ENCODE measurements at places on chromosomes 2 and 18. TPM values are rescaled to one million over a fixed set of nuclear protein-coding genes. Genes with fewer than 3 reads are reported as not detected.
A peak's percentile ranks its signal among the peaks of the same experiment; 100 is the strongest.

MPP4 gene
- total RNA-seq = 0.27 TPM

GRCh38 chr2:48860380-48860779, 104.9 kb upstream of the LHCGR start:
- no peak for DNase-seq

GRCh38 chr2:109177635-109178034, 48.6 kb downstream of the SH3RF3 start:
- DNase-seq = no peak

DNA sequence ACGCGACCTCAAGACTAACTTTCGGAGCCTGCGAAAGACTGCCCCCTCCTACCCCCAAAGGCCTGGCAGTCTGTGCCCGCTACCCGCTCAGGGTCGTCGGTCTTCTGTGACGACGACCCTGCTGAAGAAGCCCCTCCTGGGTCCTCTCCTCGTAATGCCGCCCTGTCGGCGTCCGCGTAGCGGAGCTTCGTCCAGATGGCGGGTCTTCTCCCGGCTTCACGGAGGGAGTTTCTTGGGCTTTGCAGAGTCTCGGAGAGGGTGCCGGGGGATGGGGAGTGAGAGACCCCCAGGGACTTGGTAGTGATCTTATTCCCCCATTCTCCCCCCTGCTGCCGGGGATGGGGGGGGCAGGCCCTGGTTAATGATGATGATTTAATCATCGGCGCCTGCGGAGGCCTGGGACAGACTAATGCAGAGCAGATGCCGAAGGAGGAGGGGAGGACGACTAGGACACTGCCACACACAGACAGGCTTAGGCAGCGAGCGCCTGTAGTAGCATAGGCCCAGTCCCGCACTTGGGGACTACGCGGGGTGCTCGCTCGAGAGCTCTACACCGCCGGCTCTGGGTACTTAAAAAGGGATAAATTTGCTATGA, 528 bp upstream of the PCGF1 start:
- DNase-seq = peak; percentile 72

LINC00305 gene
- total RNA-seq = not detected

- DNase-seq = peak; percentile 77
Observed at GRCh38 chr2:201158111-201158929, 24.6 kb upstream of the CASP10 start.

DNA sequence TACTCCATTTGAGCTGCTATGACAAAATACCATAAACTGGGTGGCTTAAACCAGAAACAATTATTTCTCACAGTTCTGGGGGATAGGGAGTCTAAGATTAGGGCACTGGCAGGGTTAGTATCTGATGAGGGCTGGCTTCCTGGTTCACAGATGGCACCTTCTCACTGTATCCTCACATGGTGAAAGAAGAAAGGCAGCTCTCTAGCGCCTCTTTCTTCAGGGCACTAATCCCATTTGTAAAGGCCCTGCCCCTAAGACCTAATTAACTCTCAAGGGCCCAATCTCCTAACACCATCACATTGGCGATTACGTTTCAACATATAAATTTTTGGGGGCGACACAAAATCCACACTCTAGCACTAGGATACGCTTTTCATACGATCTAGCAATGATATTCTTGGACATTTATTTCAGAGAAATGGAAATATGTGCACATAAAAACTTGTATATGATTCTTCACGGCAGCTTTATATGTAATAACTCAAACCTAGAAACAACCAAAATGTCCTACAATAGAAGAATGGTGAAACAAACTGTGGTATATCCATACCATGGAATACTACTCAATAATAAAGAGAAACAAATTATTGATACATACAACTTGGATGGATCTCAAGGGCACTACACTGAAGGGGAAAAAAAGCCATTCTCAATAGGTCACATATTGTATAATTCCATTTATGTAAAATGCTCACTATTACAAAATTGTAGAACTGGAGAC, 111.0 kb downstream of the BCL2L11 start:
- DNase-seq = no peak

- DNase-seq = no peak
Observed at GRCh38 chr2:161983331-161983651, 90.7 kb downstream of the DPP4 start.

FAM228A gene
- 3.9 TPM for total RNA-seq

All from sciatic nerve (tissue), 2 donors.